ENCODE measurements at places on chromosomes 16 and 17.

DNA sequence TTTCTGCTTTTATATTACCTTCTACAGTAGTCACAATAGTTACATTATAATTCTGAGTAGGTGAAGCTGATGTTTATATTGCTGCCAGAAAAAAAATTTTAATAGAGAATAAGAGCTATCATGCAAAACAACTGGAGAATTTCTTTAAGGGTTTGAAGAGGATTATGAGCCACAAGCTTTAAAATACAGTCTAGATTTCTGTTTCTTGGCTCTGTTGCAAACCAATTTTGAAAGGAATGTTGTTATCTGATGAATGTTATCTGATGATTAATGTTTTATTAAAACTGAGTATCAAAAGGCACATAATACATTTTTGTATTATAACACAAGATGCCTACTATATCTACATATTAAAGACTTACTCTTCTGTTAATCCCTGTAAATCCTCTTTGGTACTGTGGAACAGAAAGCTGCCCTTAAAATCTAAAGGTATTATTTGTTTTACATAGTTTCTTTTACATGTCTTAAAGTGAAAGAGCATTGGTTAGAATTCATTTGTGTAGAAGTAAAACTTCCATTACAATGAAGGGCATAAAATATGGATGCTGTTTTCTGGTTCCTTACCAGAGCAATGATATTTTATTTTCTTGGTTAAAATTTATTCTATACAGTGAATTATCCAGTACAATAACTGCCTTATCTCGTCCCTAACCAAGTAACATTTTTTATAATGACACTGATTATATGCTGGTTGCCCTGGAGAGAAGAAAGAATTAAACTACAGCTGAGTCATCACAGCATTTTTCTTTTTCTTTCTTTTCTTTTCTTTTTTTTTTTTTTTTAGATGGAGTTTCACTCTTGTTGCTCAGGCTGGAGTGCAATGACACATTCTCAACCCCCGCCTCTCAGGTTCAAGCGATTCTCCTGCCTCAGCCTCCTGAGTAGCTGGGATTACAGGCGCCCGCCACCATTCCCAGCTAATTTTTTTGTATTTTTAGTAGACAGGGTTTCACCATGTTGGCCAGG, 205.7 kb downstream of the TANC2 start:
- DNase-seq, result no peak

DNA sequence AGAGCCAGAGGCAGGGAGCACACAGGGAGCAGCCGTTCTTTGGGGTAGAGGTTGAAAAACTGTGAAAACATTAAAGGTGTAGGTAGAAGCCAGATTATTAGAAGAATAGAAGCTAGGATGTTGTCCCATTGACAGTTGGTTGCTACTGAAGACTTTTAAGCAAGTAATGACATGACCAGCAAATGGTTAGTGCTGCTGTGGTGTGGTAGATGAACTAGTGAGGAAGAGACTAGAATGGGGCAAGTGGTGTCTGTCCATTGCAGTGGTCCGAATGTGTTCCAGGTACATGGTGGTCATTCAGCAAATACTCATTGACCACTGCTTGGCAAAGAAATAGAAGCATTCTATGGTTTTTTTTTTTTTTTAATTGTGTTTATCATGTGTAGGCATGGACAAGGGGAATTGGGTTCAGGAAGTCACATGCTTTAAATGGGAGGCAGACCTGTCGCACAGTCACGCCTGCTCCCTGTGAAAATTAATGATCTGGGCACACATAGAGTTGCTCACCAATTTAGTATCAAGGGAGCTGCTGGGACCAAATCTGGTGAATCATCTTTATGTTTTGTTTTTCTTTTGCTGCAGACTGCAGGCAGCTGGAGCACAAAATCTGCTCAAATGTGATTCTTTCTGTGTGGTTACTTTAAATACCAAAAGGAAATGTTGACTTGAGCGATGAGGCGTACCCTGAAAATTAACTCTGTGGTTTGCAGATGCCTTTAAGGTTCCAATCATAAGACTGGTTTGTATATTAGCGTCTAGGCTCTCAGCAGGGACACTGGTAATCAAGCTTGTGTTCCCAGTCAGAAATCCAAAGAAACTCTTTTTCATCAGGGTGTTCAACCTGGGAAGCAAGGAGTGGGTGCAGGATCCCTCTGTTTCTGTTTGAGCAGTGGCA, 30.7 kb downstream of the YPEL2 start:
- no peak for DNase-seq

GRCh38 chr16:88130681-88131080, 179.4 kb downstream of the BANP start:
- no peak for DNase-seq

GRCh38 chr16:53944025-53944424, 240.1 kb downstream of the FTO start:
- no peak for DNase-seq

GRCh38 chr17:1480747-1481465, 11.6 kb downstream of the MYO1C start:
- DNase-seq, result no peak

GRCh38 chr17:2731807-2732206, 17.6 kb downstream of the CCDC92B start:
- DNase-seq, result no peak

DNA sequence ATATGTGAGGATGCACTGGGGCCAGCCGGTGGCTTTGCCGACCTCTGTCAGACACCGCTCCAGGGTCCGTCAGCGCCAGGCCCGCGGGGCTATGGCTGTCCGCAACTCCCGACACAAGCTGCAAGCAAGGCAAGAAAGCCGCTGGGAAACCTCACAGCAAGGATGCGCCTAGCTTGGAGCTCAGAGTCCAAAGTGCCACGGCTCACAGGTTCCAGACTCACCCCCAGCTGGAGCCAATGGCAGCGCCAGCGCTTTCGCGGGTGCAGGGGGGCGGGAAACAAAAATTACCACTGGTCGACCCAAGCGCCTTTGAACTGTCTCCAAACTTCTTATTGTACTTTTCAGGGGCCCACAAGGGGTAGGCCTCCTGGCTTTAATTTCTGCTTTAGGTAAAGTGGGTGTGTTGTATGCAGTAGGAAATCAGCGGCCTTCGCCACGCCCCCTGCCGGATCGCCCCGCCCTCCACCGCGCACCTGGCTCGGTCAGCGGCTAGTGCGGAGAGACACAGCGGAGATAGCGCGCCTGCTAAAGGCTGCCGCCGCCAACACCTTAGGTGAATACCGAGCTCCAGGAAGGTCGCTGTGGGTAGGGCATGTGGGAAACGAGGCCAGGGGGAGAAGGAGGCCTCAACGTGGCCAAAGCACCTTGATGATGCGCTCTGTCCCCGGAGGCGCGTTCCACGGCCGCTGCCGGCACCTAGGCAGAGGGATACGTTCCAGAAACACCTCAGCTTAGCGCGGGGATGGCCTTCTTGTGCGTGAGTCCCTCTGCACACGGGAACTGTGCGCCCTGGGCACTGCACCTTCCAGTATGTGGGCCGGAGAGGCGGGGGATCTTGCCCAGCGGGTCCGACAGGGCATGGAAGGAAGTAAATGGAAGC, 61.0 kb upstream of the RBL2 start:
- peak; percentile 22 for DNase-seq

DNA sequence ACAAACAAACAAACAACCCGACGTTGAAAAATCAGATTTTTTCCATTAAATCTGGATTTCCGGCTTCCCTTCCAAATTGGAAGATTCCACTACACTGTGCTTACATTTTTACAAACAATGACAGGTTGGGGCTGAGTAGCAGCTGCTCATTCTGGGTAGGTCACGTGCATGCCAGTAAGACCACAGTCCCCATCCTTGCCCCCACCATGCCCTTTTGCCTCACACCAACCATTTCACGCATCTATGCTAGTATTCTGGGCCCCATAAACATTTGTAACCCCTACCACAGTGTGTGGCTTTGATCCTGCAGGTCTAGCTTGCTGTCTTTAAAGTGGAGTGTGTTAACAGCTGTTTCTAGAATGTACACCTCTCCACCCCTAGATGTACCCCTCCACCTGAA, 366.1 kb downstream of the XYLT1 start:
- DNase-seq, result no peak

DNA sequence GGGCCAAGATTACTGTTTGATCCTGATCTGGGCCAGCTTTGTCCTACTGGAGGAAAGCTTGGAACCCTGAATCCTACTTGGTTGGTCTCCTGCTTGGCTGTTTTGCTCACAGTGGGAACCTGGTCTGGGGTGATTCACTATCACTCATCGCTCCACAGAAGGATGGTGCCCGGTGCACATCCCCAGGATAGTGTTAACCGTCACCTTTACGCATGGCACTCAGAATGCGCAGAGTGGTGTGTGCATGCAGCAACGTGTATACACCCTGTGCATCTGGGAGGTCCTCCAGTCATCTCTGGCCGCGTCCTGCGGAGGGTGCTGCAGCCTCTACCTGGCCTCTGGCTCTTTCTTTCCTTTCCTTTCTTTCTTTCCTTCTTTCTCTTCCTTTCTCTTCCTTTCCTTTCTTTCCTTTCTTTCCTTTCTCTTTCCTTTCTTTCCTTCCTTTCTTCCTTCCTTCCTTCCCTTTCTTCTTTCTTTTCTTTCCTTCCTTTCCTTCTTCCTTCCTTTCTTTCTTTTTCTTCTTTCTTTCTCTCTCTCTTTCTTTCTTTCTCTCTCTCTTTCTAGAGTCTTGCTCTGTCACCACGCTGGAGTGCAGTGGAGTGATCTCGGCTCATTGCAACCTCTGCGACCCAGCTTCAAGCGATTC, 13.1 kb downstream of the SOCS3 start:
- no peak for DNase-seq

- DNase-seq, result no peak
Observed at GRCh38 chr17:7854851-7855659, at the start of gene TMEM88. Gene TMEM88, plus strand, starts transcription at chr17:7855066. Its CDS starts 9 bp downstream, at chr17:7855075.

DNA sequence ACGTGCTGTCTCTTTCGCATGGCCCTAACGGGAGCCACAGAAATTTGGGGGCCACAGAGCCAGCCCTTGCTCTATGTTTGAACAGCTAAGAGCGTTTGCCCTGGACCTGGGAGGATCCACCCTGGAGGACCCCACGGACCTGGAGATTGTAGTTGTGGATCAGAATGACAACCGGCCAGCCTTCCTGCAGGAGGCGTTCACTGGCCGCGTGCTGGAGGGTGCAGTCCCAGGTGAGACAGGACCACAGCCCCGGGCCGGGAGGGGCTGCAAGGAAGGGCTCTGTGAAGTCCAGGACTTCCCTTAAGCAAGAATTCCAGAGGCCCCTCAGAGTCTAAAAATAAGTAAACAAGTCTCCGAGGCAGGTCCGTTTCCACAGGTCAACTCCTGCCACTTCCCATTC, 11.9 kb downstream of the CDH15 start:
- DNase-seq, result no peak

GRCh38 chr16:78390092-78390491, 290.6 kb downstream of the WWOX start:
- no peak for DNase-seq

DNA sequence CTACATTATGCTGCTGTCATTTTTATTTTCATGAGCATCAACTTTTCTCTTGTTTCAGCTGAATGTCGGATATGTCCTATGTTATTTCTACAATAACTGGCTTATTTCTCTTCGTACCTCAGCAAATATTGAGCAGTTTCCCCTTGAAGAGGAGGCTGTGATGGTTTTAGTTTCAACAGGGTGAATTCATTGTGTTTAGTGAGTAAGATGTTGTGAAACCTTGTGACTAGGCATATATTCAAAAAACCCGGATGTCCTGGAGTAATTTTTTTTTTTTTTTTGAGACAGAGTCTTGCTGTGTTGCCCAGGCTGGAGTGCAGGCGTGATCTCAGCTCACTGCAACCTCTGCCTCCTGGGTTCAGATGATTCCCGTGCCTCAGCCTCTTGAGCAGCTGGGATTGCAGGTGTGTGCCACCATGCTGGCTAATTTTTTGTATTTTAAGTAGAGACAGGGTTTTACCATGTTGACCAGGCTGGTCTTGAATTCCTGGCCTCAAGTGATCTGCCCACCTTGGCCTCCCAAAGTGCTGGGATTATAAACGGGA, 11.1 kb downstream of the CPD start:
- DNase-seq, result no peak

Data from left renal pelvis (tissue), 4 donors.